ENCODE measurements at places on chromosomes 5 and 9.

GRCh38 chr9:126327714-126328185 lies 1.1 kb downstream of the MVB12B start:
- no peak for DNase-seq

- DNase-seq, result no peak
These were observed 281.9 kb downstream of the ICE1 start for GRCh38 chr5:5704352-5704751.

GRCh38 chr5:42596817-42597216 lies 159.8 kb upstream of the CCDC152 start:
- DNase-seq, result no peak

GRCh38 chr9:18935541-18935940 lies 97.5 kb downstream of the SAXO1 start:
- no peak for DNase-seq

DNA sequence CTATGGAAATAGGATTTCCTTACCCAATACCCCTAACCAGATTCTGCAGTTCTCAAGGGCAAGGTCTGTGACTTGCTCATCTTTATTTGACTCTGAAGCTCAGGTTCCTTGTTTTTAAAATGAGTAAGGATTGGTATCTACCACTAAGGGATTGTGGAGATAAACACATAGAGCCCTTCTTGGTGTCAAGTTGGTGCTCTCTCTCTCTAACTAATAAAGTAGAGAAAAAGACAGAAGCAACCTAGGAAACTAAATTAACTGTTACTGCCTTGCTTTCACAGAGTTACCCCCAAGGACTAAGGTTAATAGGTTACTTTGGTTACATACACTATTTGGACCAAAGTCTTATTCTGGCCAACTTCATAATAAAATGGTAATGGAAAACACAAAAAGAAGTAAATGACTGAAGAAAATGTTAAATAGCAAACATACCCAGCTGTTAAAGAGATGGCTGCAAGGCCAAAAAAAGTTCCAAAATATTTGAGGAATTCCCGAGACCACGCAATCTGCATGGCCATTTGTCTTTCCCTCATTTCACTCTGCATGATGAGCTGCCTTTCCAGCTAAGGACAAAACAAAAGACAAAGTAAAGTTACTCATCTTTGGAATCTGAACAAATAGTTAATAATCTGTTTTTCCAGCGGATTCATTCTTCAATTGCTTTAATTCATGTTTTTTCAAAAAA lies 21.8 kb upstream of the RLN1 start:
- DNase-seq, result no peak

DNA sequence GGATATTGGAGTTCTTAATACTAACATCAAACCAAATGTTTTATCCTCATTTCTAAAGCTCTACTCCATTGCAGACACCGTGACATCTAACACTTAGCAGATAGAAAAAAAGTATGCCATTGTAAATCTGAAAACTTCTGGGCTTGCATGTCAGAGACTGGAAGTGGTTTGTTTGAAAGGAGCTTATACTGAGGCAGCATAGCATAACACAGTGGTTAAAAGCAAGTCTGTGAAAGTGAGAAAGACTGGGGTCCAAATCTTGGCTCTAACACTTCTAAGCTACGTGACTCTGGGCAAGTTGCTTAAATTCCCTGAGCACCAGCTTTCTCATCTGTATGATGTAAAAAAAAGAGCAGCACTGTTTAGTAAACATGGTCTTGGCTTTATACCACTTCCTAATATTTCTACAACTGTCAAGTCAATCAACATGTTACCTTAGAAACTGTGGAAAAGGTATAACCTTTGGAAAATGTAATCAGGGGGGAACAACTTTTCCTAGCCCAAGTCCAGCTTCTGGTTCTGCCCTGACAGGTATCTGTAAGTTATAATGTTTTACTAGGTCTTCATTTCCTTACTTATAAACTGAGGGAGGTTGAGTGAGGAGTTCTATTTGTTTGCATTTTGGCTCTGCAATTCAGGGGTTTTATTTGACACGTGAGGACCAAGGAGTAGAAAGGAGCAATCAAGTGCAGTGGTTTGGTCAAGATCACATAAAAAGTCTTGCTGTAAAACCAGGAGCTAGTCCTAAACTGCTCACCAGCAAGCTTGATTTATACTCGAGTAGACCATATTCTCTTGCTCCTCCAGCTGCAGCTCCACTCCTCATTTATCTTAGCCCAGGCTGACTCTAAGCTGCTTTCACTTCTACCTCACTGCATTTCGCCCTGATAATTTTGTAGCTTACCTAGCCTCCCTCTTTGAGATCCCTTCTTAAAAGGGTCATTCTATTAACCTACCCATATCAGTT lies 541.0 kb downstream of the RAB3C start:
- no peak for DNase-seq

GRCh38 chr9:96514800-96515158 lies 64.8 kb downstream of the HABP4 start:
- no peak for DNase-seq

- no peak for DNase-seq
These were observed 220.5 kb downstream of the SLIT3 start for GRCh38 chr5:169080448-169080911.

- no peak for DNase-seq
These were observed 24.4 kb upstream of the VDAC1 start for GRCh38 chr5:134029156-134029555.

DNA sequence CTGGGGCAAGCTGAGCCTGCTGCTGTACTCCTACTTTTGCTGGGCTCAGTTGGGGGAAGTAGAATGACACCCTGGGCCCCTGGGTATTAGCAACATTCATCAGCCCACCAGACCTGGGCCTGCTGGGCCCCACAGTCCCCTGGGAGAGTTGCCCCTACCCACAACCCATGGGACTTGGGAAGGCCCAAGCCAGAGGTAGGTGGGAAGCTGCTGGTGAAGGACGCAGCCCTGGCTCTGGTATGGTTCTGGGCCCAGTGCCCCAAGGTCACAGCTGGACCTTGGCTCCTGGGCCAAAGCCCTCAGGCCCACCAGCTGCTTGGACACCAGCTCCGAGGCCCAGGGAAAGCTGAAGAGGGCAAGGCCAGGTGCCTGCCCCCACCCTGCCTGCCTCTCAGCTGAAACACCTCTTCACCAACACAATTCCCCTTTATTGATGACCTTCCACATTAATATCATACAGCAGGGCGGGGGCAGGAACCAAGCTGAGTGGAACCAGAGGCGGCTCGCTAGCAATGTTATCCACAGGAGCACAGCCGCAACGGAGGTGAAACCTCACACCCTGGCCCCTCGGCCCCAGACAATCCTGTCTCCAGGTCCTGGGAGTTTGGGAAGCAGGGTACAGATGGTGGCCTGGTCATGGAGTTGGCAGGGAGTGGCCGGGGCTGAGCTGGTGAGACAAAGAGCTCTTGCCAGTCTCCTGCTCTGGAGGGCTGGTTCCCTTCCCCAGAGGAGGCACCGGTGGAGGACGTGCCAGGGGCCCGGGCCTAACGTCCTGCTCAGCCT lies 13.7 kb downstream of the DOLPP1 start:
- DNase-seq, result no peak

GRCh38 chr9:6845128-6845826 lies 87.5 kb downstream of the KDM4C start:
- no peak for DNase-seq

DNA sequence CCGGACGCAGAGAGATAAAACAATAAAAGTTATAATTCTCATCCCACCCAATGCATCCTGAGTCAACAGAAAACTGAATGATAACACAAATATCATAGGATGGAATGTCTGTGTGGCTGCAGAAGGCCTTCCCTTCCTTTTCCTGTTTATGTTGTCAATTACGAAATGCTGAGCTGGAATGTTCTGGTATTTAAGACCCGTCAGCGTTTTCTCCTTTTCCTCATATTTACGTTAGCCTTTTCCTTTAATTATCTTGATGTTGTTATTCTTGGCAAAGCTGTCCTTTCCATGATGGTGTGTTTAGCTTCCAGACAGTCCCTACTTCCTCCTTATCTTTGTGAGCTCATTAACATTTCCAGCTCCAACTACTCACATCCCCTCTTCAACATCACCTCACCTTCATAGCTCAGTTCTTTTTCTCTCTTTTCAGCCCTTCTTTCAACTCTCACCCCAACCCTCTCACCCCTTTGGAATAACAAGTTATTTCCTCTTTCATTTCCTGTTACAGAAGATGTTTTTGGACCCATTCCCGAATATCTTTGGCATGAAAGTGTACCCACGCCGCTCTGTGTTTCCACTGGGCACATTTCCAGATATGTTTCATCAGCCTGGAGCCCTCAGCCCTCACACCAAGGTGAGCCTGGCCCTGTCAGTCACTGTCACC lies 221.6 kb downstream of the NR2F1-AS1 start:
- no peak for DNase-seq

DNA sequence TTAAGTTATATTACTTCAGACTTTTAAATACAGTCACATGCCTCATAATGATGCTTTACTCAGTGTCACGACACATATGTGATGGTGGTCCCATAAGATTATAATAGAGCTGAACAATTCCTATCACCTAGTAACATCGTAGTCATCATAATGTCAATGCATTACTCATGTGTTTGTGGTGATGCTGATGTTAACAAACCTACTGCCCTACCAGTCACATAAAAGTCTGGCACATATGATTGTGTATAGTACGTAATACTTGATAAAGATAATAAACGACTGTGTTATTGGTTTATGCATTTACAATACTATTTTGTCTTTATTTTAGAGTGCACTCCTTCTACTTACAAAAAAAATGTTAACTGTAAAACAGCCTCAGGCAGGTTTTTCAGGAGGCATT lies 103.7 kb downstream of the PAM start:
- no peak for DNase-seq

DNA sequence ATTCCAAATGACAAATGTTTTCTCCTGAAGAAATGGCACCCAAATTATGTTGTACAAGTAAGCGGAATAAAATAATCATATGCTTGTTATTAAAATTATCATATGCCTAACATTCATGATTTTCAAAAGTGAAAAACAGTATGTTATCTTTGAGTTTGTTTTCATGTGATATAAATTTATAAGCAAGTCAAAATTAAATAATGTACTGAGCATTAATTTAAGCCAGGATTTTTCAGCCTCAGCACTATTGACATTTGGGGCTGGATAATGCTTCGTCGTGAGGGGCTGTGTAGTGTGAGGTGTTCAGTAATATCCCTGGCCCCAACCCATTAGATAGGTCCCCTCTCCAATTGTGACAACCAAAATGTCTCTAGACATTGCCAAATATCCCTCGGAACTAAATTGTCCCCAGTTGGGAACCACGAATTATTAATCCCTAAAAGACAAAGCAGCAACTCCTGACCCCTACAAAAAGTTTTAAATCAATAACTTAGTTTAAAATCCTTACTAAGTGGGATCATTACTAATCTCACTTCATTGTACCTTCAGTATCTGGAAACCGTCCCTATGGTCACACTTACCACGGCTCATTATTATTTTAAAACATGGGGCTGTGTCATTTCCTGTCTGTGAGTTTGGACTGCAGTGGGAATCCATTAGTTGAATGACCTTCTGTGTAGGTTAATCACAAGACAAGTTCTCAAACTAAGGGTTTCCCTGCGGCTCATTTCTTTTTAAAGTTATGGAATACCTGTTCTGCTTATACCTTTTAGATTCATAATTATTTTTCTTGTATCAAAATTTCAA lies 1.3 kb upstream of the NNT start:
- peak; percentile 3 for DNase-seq

DNA sequence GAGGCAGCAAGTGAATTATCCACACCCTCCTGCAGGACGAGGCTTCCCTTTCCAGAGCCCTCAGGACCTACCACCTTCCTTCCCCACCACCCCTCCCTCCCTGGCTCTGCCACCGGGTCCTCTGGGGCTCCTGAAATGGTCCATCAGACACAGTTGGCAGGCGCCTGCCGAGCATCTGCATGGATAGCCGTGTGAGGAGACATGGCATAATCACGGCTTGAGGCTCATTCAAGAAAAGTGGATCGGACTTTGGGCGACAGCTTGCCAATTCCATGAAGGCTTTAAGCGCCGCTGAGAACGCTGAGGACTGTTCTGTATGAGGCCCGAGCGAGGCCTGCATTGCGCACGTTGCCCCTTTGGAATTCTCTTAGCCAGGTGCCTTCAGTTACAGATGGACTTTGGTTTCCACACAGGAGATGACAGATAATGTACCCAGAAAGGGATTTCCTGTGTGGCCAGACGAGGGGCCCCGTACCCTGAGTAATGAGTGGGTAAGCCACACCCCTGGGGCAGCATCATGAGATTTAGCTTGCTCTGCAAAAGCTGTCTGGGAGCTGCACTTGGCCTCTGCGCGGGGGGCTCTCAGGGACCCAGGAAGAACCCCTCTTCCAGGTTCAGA lies 179.8 kb downstream of the OLFM1 start:
- DNase-seq, result no peak

- DNase-seq, result no peak
These were observed 24.4 kb upstream of the ZNF366 start for GRCh38 chr5:72531496-72532190.

DNA sequence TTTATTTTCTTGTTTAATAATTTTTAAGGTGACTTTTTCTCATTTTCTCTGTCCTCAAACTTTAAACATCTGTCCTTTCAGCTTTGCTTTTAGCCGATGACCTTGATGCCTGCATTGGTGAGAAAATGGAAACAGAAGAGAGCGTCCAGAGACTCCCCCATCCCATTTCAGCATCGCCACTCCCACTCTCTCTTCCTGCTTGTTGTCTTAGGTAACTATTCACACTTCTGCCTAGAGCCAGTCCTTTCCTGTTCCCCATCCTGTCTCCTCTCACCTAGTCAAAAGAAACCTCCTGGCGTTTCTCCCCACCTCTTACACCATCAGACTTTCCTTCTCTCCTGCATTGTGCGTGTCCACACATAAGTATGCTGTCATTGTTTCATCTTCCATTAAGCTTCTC lies 124.6 kb downstream of the MAST4 start:
- no peak for DNase-seq

DNA sequence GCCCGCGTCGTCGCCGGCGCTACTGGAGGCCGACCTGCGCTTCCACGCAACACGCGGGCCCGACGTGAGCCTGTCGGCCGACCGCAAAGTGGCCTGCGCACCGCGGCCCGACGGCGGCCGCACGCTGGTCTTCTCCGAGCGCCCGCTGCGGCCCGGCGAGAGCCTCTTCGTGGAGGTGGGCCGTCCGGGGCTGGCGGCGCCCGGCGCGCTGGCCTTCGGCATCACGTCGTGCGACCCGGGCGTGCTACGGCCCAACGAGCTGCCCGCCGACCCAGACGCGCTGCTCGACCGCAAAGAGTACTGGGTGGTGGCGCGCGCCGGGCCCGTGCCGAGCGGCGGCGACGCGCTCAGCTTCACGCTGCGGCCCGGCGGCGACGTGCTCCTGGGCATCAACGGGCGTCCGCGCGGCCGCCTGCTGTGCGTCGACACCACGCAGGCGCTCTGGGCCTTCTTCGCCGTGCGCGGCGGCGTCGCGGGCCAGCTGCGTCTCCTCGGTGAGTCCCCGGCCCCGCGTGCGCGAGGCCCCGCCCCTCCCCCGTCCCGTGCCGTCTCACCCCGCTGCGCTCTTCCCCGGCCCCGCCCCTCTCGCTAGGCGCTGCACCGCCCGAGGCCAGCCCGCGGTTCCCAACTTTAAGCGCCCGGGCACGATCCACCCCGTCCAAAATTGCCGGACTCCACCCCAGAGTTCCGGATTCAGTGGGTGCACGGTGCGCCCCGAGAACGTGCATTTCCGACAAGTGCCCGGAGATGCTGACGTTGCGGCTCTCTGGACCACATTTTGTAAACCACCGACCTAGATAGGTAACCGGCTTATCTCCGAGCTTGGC lies 42.8 kb downstream of the NEURL1B start:
- no peak for DNase-seq
